Astrocyte (in vitro differentiated cells and primary cell): ENCODE measurements at places on chromosomes 6 and 20. TPM values are rescaled to one million over a fixed set of nuclear protein-coding genes. Genes with fewer than 3 reads are reported as not detected.

DNA sequence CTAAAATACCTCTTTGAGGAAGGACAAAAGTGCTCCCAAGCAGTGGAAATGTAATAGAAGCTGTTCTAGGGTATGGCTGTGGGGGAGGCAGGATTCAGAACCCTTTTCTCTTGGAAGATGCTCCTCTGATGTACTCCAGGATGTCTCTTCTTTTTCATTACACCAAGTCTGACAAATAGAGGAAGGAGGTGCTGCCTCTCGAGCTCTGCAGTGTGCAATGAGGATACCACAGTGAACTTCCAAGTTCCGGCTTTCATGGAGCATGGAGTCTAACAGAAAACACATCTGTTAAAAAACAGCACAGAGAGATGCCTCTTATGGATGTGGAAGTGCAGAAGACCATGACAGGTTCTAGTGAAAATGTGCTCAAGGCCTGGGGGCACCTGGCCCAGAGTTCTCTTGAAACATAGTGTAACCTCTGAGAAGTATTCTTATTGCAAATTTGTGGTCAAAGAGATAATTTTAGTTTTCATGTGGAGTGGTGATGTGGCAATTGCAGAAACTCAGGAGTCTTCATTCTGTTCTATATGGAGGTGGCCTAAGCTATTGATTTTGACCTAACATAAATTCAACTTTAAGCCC, 362.0 kb upstream of the CITED2 start:
- no peaks in the 10 kb centered on the region for H3K27me3 ChIP-seq
- H3K4me3 ChIP-seq = no peak overlapping the region
- DNase-seq = no peak
- H3K27ac ChIP-seq = no peak overlapping the region
- H3K4me1 ChIP-seq = no peaks in the 10 kb centered on the region
- no peaks in the 10 kb centered on the region for H3K36me3 ChIP-seq

- H3K27ac ChIP-seq = no peak overlapping the region
- no peak overlapping the region for H3K4me3 ChIP-seq
- no peaks in the 10 kb centered on the region for H3K4me1 ChIP-seq
- no peaks in the 10 kb centered on the region for H3K36me3 ChIP-seq
- H3K27me3 ChIP-seq = peaks cover 7% of the 10 kb centered on the region
Observed at GRCh38 chr6:84425971-84426705, 198.7 kb upstream of the CEP162 start.

Gene SLCO4A1
- total RNA-seq = 0.43 TPM in 1 of 2 replicates, not detected in the other

GRCh38 chr20:17709361-17710293, 9.9 kb downstream of the BANF2 start:
- H3K36me3 ChIP-seq = no peaks in the 10 kb centered on the region
- no peak overlapping the region for H3K4me3 ChIP-seq
- no peak for DNase-seq

DNA sequence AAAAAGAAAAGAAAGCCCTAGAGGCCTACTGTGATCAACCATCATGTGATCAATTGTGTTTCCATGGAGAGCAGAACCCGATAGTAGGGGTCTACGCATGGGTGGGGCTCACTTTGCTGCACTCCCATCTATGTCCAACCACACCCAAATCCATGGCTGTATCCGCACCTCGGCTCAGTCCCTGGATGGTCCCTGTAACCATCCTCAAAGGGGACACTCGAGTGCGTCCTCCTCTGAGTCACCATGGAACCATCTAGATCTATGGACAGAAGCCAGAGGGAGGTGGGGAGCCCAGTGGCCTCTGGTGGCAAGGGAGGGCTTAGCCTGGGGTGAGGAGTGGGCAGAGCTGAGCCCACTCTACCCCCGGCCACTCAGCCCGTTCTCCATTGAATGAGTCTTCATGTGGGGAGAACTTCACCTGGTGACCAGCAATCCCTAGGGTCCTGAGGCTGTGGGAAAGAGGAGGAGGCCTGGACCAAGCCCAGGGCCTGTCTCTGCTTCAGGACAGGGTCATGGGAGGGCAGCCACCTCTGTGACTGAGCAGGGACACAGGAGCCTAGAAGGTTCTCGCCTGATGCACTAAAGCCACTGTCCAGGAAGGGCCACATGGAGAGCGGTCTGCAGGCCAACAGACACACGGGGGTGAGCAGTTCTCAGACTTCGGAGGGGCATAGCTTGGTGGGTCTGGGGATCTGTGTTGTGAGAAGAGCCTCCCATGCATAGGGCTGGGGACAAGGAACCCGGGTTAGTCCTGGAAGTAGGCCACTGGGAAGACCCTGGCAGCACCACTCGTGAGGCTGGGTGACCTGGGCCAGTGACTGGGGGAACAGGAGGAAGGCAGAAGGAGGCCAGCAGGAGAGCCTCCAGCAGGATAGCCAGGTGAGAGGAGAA, 19.3 kb downstream of the RAET1L start:
- H3K4me1 ChIP-seq = peaks cover 10% of the 10 kb centered on the region
- peak overlapping the region; percentile 62 for H3K4me3 ChIP-seq
- H3K27ac ChIP-seq = no peak overlapping the region
- H3K36me3 ChIP-seq = no peaks in the 10 kb centered on the region
- H3K27me3 ChIP-seq = peaks cover 22% of the 10 kb centered on the region
- DNase-seq = no peak

DNA sequence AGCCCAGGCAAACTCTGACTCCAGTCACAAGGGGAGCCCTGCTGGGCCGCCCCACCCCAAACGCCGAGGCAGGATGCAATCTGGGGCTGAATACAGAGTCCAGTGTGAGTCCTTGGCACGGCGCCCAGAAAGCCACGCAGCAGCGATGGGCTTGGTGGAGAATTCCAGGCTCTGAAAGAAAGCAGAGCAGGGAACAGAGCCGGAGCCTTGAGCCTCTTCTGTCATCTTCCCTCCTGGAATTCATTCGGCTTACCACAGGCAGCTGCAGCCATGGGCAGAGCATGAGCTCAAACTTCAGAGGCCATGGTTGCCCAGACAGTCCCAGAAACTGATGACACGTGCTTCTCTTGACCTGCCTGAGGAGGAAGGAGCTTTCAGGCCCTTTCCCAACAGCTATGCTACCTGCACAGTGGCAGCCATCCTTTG, 441.1 kb upstream of the JARID2 start:
- H3K36me3 ChIP-seq = no peaks in the 10 kb centered on the region
- no peaks in the 10 kb centered on the region for H3K27me3 ChIP-seq
- no peak overlapping the region for H3K4me3 ChIP-seq
- H3K4me1 ChIP-seq = peaks cover 6% of the 10 kb centered on the region
- peak; percentile 92 for DNase-seq

DNA sequence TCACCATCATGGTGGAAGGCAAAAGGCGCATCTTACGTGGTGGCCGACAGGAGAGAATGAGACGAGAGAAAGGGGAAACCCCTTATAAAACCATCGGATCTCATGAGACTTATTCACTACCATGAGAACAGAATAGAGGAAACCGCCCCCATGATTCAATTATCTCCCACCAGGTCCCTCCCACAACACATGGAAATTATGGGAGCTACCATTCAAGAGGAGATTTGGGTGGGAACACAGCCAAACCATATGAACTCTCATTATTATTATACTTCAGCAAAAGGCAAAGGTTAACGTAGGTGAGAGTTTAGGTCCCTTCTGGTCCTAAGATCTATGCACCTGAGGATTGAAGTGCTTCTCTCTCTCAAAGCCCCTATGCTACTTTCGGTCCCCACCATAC, 2.4 kb upstream of the PFDN4 start:
- peaks cover 3% of the 10 kb centered on the region for H3K27me3 ChIP-seq
- no peaks in the 10 kb centered on the region for H3K36me3 ChIP-seq
- no peak overlapping the region for H3K4me3 ChIP-seq
- H3K27ac ChIP-seq = no peak overlapping the region
- no peak for DNase-seq
- H3K4me1 ChIP-seq = peaks cover 8% of the 10 kb centered on the region

- H3K36me3 ChIP-seq = no peaks in the 10 kb centered on the region
- H3K27ac ChIP-seq = no peak overlapping the region
- H3K27me3 ChIP-seq = no peaks in the 10 kb centered on the region
- DNase-seq = no peak
- peaks cover 4% of the 10 kb centered on the region for H3K4me1 ChIP-seq
Observed at GRCh38 chr6:170129691-170130171, 161.1 kb downstream of the DLL1 start.

- H3K36me3 ChIP-seq = no peaks in the 10 kb centered on the region
- peak; percentile 19 for DNase-seq
- H3K27me3 ChIP-seq = no peaks in the 10 kb centered on the region
Observed at GRCh38 chr6:87832025-87832825, 130.2 kb upstream of the AKIRIN2 start.

Gene EDN1
- total RNA-seq = 54.8 and 64.4 TPM in 2 replicates

GRCh38 chr6:7115543-7116231, 7.9 kb downstream of the RREB1 start:
- H3K36me3 ChIP-seq = no peaks in the 10 kb centered on the region
- no peak overlapping the region for H3K27ac ChIP-seq
- H3K4me3 ChIP-seq = no peak overlapping the region
- DNase-seq = no peak
- no peaks in the 10 kb centered on the region for H3K27me3 ChIP-seq
- peaks cover 3% of the 10 kb centered on the region for H3K4me1 ChIP-seq

Gene CDH26
- 0.17 and 0.34 TPM in 2 replicates for total RNA-seq

Gene PRR18
- 0.14 TPM in 1 of 2 replicates, not detected in the other for total RNA-seq

GRCh38 chr6:5537132-5537531, 275.8 kb downstream of the FARS2 start:
- no peak for DNase-seq
- no peaks in the 10 kb centered on the region for H3K27me3 ChIP-seq
- no peak overlapping the region for H3K27ac ChIP-seq
- H3K4me1 ChIP-seq = peaks cover 3% of the 10 kb centered on the region

Gene OXT
- total RNA-seq = not detected in 2 replicates

DNA sequence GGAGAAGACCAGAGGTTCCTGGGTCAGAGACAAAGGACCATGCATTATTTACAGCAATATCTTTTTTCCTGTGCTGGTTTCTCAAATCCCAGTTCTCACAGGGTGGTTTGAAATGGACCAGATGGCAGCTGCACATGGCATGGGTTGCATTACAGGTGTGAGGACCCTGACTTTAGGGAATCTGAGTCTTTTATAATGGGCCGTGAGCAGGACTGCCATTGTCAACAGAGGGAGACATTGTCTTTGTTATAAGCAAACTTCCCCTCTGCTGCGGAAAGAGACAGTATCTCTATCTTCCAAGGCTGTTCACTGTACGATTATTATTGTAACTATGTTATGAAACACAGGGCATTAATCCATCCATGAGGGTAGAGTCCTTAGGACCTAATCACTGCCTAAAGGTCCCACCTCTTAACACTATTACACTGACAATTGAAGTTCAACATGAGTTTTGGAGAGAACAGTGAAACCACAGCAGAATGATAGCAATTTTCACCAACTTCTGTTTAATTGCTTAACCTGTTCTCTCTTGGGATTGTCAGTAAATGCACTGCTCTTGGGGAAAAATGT, 156.1 kb upstream of the AGPAT4 start:
- H3K27ac ChIP-seq = no peak overlapping the region
- no peak for DNase-seq
- no peak overlapping the region for H3K4me3 ChIP-seq

DNA sequence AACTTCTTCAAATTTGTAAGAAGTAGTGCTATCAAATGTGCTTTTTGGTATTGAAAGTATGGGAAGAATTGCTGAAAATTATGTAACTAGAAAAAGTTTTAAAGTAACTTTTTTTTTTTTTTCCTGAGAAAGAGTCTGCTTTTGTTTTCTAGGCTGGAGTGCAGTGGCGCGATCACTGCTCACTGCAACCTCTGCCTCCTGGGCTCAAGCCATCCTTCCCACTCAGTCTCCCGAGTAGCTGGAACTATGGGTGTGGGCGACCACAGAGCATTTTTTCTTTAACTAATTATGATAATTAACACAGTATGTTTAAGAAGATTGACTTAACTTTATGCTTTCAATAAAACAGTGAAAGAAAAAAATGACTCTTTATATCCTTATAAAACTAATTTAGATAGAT, 38.4 kb downstream of the BMP5 start:
- no peaks in the 10 kb centered on the region for H3K4me1 ChIP-seq
- H3K4me3 ChIP-seq = no peak overlapping the region

GRCh38 chr20:58236612-58237317, 8.3 kb upstream of the ANKRD60 start:
- H3K27me3 ChIP-seq = no peaks in the 10 kb centered on the region
- H3K4me3 ChIP-seq = peak overlapping the region; percentile 61
- no peak overlapping the region for H3K27ac ChIP-seq
- H3K4me1 ChIP-seq = peaks cover 13% of the 10 kb centered on the region

DNA sequence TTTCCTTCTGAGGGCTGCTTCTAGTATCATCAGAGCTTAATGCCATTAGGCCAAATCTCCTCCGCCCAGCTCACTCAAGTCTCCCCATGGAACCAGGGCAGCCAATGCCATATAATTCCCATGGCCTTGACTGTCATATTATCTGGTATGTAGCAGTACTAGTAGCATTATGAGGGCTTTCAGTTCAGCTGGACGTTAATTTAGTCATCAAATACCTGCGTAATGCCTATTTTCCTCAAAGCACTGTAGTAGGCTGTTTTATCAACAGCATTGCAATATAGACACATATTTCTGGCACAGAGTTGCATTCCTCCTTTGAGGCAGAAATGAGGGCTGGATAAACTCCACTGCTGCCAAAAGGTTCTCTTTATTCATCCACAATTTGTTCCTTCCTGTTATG, 1.7 kb downstream of the KCTD20 start:
- H3K4me1 ChIP-seq = peaks cover 29% of the 10 kb centered on the region
- peak overlapping the region; percentile 78 for H3K4me3 ChIP-seq
- peak overlapping the region; percentile 87 for H3K27ac ChIP-seq
- peaks cover 5% of the 10 kb centered on the region for H3K36me3 ChIP-seq
- peak; percentile 90 for DNase-seq

- no peak overlapping the region for H3K4me3 ChIP-seq
- no peaks in the 10 kb centered on the region for H3K36me3 ChIP-seq
- H3K27me3 ChIP-seq = peaks cover 46% of the 10 kb centered on the region
- DNase-seq = peak; percentile 20
Observed at GRCh38 chr6:150016324-150017185, 8.8 kb downstream of the RAET1L start.
